ENCODE measurements at places on chromosomes 4 and X. TPM values are rescaled to one million over a fixed set of nuclear protein-coding genes. Genes with fewer than 3 reads are reported as not detected.

Gene TLR1
- 5.5 TPM for total RNA-seq

Gene DSPP
- not detected for total RNA-seq

Gene GAGE2A
- total RNA-seq, result not detected

Gene PFKFB1
- not detected for total RNA-seq

Gene SPATA4
- total RNA-seq, result not detected

Gene ZFYVE28
- 4.0 TPM for total RNA-seq

Gene PGK1
- 1,592 TPM for total RNA-seq

Gene UGT2A1
- total RNA-seq, result not detected

Gene SYTL5
- 18.2 TPM for total RNA-seq

Gene UGT2B15
- not detected for total RNA-seq

Gene HPF1
- 24.6 TPM for total RNA-seq

Gene IL3RA
- total RNA-seq, result not detected

Gene APLN
- 2.1 TPM for total RNA-seq

Gene CDX4
- total RNA-seq, result not detected

Gene LRIT3
- total RNA-seq, result not detected

Gene CTBP1
- total RNA-seq, result 101 TPM

Gene FREM3
- not detected for total RNA-seq

Gene SAT1
- 168 TPM for total RNA-seq

Gene NDST3
- 0.07 TPM for total RNA-seq

Gene BEND4
- 0.17 TPM for total RNA-seq

Gene ARSD
- total RNA-seq, result 23.0 TPM

Gene CNGA1
- total RNA-seq, result not detected

Gene ERVMER34-1
- total RNA-seq, result not detected

Gene CT45A5
- total RNA-seq, result not detected

Gene DCHS2
- not detected for total RNA-seq

Gene USP17L5
- not detected for total RNA-seq

Gene F11
- not detected for total RNA-seq

Gene ATOH1
- total RNA-seq, result not detected

Gene GLRA2
- not detected for total RNA-seq

Gene SPANXN4
- not detected for total RNA-seq

Data from M059J (cell line).